Vagina (tissue), 2 donors: ENCODE measurements at places on chromosomes 3 and 15.

GRCh38 chr3:108342837-108343486 is 46.6 kb downstream of the HHLA2 start:
- DNase-seq: no peak

- no peak for DNase-seq
Measured at GRCh38 chr3:150130404-150131100, 159.9 kb upstream of the PFN2 start.

DNA sequence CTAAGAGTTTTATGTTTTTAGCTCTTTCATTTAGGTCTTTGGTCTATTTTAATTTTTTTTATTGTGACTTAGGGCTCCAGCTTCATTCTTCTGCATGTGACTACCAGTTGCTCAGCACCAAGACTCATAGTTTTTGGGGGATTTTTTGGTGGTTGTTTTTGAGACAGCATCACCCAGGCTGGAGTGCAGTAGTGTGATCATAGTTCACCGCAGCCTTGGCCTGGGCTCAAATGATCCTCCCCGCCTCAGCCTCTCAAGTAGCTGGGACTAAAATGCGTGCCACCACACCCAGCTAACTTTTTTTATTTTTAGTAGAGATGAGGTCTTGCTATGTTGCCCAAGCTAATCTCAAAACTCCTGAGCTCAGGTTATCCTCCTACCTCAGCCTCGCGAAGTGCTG is 19.4 kb downstream of the CDV3 start:
- DNase-seq: no peak

- DNase-seq: no peak
Measured at GRCh38 chr3:138284079-138284478, 45.6 kb downstream of the NME9 start.

DNA sequence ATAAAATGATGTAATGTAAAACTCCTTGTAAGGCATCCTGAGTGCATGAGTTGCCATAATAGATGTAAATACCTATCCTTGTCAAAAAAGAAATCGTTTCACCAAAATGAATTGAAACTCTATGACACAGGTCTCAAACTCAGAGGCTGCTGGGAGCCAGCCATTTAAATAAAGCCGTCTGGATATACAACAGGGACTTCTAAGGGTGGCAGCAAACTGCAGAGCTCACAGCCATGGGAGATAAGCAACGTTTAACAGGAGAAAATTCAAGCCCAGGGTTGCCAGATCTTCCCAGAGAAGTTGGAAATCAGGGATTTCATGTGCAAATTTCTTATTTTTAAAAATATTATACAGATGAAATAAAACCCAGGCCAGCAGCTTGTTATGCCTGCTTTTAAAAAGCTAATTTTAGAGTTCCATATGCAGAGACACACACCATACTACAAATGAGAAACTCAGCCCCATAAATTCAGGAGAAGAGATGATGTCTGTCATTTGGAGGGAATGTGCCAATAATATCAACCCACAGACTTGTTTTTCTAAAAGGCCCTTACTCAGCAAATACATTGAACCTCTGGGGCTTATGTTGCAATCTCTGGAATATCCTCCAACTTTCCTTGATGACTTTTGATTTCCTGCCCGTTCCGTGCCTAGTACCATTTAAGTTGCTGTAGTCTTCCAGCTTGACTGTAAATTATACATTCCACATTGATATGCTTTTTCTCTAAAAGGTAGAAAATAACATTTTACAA is 75.6 kb downstream of the AQP9 start:
- DNase-seq: no peak

GRCh38 chr3:106049821-106050220 is 181.0 kb upstream of the CBLB start:
- DNase-seq: no peak

DNA sequence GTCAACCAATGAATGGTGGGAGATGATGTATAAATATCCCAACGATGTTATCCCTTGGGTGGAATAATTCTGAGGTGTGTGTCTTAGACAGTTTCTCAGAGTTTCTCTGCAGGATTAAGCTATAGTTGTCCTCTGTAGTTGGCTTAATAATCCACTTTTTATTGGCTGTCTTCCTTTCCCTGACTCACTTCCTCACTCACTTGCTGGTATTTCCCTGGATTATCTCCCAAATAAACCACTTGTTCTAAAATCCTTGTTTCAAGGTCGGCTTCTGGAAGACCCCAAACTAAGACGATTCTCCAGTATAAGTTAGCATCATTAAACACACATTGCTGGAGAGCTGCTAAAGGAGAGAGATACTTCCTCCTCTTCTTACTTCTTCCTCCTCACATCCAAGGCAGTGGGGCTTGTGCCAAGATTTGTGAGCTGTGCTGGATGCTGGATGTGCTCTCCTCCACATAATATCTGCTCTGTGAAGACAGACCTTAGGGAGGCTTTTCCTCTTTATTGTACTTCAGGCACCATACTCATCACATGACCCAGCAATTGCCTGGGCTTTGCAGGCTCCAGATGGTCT is 22.5 kb upstream of the ROPN1 start:
- DNase-seq: no peak

DNA sequence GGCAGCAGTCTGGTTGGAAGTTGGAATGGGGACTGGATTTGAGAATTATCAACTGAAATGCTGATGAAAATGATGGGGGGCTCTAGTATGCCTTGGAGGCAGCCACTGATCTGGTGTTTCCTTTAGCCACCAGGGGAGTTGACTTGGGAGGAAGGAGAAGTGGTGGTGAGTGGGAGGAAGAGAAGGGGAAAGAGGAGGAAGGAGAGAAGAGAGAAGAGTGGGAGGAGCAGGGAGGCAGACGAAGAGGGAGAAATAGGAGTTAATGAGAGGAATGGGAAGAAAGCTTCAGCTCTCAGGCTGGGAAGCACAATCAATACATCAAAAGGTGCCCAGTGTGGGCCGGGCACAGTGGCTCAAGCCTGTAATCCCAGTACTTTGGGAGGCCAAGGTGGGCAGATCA is 23.3 kb upstream of the HCN4 start:
- no peak for DNase-seq

GRCh38 chr3:181358562-181358961 is 353.2 kb upstream of the SOX2 start:
- DNase-seq: no peak

DNA sequence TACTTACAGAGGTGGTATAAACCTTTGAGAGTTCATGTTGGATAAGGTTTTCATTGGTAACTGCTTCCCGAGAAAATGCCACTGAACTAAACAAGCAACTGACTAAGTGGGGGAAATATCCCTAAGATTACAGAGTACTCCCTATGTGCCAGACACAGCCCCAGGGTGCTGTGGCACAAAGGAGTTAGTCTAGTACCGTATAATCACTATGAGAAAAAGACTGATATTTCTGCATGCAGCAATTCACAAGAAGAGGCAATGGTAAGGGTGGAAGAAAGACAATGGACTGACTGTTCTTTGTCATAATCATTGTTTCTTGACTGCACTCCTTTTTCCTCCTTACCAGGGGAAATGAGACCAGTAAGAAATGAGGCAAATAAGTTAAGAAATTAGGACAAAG is 20.0 kb upstream of the SLC25A26 start:
- DNase-seq: no peak

DNA sequence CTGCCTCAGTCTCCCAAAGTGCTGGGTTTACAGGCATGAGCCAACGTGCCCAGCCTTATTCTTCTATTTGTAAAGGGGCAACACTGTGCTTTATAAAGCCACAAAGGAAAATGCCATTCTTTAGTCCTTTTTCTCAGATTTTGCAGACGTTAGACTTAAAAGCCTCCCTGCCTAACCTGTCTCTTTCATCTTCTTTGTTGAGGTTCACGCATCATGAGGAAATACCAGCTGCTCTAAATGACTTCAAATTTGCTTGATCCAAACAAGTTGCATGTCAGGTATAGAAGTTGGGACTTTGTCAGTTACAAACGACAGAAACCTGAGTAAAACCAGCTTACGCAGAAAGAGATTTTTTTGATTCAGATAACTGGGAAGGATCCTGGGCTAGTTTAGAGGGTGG is 51.1 kb upstream of the LRRFIP2 start:
- no peak for DNase-seq

DNA sequence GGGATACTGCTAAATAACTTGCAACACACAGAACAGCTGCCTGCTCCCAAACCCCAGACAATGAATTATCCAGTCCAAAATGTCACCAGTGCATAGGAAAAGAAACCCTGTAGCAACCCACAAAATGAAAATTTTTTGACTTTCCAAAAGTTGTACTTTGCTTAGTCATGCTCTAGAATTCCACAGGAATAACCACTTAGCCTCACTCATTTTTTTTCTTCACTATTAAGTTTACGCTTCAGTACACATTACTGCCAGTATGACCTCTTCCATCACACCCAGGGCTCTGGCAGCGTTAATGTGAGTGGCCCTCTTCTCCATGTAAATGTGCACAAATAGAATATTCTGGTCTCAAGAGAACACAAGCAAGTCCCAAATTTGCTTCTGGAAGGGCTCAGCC is 259.8 kb downstream of the MAGI1 start:
- DNase-seq: no peak

DNA sequence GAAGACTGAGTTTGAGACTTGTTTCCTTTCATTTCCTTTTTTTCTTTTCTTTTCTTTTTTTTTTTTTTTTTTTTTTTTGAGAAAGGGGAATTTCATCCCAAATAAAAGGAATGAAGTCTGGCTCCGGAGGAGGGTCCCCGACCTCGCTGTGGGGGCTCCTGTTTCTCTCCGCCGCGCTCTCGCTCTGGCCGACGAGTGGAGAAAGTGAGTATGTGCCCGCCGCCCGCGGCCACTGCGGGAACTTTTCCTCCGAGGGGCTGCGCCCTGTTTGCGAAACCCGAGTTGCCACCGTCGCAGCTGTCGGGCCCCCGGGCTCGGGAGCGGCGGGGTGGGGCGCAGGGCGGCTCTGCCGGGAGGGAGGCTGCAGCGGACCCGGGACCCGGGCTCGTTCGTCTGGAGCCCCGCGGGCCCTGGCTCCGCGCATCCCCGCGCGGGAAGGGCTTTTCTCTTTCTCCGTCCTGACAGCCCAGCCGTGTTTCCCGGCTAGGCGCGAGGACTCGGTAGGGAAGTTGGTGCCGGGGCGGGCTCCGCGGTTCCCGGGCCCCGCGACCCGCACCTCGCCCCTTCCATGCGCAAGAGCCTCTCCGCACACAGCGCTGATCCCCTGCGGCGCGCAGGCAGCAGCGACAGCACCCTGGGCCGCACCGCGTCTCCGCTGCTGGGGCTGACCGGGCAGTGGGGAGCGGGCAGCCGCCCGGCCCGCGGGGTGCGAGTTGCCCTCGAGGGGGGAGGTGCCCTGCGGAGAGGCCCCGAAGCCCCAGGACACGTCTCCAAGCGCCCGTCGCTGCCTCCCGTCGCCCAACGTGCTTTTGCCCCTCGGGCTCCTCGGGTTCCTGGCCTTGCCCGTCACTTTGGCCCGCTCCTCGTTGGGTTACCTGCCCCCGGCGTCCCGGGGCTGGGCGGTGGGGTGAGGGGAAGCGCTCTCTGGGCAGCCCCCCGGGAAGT is 1.4 kb downstream of the IGF1R start:
- DNase-seq: no peak

DNA sequence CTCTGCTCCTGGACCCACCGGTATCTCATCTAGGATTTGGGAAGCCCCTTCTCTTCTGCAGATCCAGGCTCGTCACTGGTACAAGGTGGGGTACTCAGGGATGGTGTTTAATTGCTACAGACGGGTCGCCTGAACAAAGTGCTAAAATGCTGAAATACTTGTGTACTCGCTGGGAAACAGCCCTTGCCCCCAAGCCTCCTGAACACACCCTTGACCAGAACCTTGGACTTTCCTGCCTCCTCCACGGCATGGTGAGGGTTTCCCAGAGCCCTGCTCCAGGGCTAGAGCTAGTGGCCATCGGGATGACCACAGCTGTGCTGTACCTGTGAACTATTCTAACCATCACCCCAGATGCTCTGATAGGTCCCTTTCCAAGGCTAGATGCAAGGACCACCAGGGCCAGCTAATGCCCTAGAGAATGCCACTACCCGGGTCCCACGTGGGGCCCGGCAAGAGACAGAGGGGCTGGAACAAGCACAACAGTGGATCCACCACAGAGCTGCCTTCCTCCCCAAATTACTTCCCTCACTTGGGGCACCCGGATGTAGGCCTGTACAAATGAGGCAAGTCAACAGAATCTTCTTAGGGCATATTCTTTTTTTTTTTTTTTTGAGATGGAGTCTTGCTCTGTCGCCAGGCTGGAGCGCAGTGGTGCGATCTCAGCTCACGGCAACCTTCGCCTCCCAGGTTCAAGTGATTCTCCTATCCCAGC is 267.3 kb downstream of the FOXP1 start:
- no peak for DNase-seq

DNA sequence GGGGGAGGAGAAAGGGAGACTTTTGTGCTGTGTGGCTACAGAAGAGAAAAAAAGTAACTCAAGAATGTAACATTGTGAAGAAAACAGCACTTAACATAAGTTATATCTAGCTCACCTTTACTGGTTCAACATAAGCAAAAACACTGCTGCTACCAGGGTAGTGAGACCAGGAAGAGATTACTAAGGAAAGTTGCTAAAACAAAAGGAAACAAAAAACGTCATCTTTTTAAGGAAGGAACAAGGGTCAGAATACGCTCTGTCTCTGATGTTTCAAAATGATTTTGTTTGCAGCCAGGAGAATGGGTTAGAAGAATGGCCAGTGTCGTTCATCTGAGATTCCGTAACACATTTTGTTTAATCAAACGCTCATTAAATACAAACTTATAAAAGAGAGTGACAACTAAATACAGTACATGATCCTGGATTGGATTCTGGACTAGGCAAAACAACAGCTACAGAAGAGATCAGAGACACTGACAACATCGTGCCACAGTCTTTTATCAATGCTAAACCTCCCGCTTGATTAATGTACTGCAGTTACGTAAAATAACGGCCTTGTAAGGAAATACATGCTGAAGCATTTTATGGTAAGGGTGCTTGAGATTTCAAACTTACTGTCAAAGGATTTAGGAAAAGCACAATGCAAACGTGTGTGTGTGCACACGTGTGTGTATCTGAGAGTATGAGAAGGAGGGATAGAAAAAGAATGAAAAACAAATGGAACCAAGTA is 67.7 kb downstream of the FOXP1 start:
- DNase-seq: no peak

DNA sequence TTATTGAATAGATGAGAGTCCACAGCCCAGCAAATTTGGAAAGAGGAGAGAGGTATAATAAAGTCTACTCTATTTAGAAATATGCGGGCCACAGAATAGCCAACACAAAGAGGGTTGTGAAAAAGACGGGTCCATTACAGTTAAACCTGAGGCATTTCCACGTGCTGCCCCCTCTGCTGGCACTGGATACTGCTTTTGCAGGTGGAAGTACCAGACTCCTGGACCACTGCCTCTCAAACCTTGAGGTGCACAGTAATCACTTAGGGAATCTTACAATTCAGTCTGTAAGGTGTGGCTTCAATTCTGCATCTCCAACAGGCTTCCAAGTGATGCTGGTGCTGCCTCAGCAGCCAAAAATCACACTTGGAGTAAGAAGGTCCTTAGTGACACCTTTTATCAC is 3.0 kb upstream of the TFDP2 start:
- no peak for DNase-seq

DNA sequence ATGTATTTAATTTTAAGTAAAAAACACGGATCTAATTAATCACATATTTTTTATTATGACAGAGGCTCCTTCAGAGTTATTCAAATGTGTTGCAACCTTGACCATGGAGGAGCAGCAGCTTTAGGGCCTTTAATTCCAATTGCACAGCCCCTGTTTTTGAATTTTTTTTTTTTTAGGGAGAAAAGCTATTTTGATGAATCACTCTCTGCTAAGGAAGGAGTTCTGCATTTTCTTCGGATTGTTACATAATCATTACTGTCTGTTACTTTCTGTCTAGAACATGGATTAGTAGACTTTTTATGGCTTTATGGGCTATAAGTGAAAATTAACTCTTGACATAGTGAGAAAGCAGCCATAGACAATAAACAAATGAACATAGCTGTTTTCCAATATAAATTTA is 90.8 kb downstream of the MCTP2 start:
- no peak for DNase-seq
